ENCODE measurements at places on chromosomes 1 and 21.

DNA sequence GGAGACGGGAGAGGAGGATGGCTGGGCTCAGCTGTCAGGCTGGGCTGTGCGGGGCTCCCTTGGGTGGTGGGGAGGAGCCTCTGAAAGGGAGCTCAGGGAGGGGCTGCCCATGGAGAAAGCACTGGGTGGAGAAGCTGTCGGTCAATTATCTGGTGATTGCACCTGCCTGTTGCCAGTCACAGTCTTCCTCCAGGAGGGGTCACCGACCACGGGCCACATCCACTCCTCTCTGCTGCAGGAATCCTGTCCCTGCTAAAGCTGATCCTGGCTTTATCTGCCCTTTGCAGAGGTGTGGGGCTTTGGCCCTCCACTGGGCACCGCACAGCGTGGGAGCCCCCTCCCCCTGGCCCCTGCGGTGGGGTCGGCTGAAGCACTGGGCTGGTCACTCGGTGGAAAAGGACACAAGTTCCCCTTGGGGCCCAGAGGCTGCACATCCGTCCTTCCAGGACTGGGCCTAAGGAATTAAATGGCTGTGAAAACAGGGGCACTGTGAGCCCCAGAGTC, 21.8 kb upstream of the COL18A1 start:
- no peak for DNase-seq

GRCh38 chr1:51218570-51218969, 17.5 kb upstream of the RNF11 start:
- DNase-seq = no peak

GRCh38 chr1:36385410-36386264, at the start of gene STK40:
Gene STK40, minus strand, starts transcription at chr1:36385924. Its CDS starts 24,592 bp downstream, at chr1:36361332.
- peak; percentile 99 for DNase-seq

DNA sequence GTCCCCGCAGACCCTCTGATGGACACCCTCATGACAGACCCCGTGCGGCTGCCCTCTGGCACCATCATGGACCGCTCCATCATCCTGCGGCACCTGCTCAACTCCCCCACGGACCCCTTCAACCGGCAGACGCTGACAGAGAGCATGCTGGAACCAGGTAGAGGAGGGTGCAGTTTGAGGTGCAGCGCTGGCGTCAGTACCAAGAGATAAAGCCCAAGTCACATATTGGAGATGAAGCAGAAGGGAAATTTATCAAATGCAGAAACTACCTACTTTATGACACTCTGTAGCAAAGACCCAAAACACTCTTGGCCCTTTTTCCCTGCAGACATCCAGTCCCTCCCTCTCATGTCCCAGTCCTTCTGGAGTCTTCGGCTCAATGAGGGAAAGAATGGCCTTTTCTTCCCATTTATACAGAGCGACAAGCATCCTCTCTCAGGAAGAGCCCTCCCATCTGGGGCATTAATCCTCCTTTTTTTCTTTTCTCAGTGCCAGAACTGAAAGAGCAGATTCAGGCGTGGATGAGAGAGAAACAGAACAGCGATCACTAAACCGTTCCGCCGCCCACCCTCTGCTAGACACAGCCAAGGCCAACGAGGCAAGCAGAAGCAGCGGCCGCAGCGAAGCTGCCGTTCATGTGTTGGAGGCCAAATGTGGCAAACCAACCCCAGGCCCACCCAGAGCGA, 30.8 kb upstream of the KIF1B start:
- DNase-seq = no peak

DNA sequence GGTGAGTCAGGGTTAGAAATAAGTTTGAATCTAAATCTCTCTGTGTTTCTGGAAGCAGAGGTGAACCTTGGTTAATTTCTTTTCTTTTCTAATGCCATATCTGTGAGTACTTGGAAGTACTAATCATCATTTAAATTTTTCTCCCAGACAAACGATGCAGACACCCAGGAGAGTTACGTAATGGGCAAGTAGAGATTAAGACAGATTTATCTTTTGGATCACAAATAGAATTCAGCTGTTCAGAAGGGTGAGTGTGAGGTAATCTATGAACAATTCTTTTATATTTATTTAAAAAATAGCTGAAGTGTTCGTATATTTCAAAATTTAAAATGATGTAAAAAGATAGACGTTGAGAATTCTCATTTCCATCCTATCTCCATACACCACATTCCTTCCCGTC, 11.2 kb downstream of the C4BPA start:
- no peak for DNase-seq

DNA sequence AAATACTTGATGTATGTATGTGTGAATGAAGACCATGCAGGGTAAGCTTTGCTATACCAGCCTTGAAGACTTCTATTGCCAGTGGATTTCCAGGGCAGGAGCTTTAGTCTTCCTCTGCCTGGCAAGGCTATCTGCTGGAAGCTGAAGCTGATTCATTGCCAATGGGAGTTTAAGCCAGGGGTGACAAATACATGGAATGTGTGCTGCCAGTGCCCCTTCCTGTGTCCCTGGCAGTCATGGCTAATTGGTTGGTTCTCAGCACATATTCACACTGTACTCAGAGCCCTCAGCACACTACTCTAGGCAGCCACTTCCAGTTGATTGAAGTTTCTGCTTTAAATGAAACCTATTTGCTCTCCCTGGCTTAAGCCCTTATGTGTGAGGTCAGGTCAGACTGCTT, 1.5 kb downstream of the ZSCAN20 start:
- no peak for DNase-seq

All from fibroblast of gingiva (primary cell).